ENCODE measurements at places on chromosomes 16 and 17. TPM values are rescaled to one million over a fixed set of nuclear protein-coding genes. Genes with fewer than 3 reads are reported as not detected.

DNA sequence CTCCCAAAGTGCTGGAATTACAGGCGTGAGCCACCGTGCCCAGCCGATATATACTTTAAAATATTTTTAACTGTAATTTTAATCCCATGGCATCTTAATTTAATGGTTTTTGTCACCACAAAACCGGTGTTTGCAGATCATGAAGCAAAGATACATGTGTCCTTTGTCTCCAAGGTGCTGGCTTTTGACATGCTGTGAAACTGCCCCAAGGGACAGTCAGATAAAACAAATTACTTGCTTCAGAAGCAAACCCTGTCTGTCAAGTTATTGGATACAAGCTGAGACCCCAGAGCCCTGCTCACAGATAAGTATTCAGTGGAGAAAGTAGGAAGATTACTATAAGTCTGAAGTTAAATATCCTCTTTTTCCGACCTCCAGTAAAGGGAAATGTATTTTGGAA lies 39.8 kb downstream of the ARL4D start:
- H3K27ac ChIP-seq, result no peak overlapping the region
- H3K36me3 ChIP-seq, result no peaks in the 10 kb centered on the region
- H3K4me3 ChIP-seq, result no peak overlapping the region
- H3K4me1 ChIP-seq, result no peaks in the 10 kb centered on the region
- no peak for DNase-seq

DNA sequence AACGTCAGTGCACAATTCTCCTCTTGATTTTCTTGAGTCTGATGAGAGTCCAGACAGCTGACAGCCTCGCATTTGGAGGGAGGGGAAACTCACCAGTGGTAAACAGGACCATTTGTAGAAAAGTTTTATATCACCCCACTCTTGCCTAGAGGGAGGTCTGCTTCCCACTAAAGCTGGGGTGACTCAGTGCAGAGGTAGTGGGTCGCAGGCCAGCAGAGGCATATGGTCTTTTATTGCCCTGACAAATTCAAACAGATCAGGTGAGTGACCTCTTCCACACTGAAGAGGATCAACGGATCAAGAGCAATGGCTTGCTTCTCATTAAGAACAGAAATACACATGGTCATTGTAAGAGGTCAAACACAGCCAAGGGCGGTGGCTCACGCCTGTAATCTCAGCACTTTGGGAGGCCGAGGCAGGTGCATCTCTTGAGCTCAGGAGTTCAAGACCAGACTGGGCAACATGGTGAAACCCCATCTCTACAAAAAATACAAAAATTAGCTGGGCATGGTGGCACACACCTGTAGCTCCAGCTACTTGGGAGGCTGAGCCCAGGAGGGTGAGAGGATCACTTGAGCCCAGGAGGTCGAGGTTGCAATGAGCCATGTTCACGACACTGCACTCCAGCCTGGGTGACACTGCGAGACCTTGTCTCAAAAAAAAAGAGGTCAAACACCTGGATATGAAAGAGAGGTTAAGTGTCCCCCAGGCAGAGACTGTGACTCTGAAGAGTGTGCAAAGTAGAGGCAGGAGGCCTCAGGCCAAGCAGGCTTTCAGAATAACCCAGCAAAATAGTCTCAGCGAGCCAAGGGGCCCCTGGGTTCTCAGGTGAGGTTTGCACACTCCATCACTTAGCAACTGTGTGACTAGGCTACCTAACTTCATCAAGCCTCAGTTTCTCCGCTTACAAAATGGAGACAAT lies 56.5 kb upstream of the ERN1 start:
- DNase-seq, result no peak
- H3K27me3 ChIP-seq, result no peaks in the 10 kb centered on the region
- H3K4me3 ChIP-seq, result no peak overlapping the region
- H3K4me1 ChIP-seq, result peaks cover 18% of the 10 kb centered on the region
- H3K27ac ChIP-seq, result no peak overlapping the region

DNA sequence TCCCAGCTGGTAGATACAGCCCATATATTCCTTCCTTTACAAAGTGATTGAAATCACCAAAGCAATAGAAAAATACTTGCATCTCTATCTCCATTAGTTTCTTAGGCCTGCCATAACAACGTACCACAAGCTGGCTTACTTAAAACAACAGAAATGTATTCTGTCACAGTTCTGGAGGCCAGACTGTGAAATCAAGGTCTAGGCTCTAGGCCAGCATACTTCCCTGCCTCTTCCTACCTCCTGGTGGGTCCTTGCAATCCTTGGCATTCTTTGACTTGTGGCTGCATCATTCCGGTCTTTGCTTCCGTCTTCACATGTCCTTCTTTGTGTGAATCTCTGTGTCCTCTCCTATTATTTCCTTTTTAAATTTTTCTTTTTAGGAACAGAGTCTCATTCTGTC lies 62.5 kb downstream of the ERCC4 start:
- no peaks in the 10 kb centered on the region for H3K27me3 ChIP-seq
- H3K4me3 ChIP-seq, result no peak overlapping the region
- H3K4me1 ChIP-seq, result no peaks in the 10 kb centered on the region
- H3K27ac ChIP-seq, result no peak overlapping the region

DNA sequence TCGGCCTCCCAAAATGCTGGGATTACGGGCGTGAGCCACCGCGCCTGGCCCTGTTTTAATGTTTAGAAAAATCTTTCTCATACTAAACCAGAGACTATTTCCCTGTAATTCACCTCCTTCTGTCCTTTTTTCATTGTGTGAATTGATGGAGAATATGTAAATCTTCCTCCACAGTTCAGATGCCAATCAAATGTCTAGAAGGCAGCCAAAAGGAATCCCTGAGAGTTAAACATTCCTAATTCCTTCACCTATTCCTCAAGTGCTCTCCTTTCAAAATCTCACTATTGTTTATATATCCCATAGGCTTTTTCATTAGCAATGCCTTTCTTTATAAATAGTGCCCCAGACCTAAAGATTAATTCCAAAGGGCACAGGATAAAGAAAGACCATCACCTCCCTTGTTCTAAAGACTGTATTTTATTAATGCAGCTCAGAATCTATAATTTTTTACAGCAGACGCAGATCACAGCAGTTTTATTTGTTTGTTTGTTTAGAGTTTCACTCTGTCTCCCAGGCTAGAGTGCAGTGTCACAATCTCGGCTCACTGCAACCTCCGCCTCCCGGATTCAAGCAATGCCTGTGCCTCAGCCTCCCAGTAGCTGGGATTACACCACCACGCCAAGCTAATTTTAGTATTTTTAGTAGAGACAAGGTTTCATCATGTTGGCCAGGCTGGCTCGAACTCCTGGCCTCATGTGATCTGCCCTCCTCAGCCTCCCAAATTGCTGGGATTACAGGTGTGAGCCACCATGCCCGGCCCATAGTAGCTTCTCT lies 30.5 kb downstream of the COPZ2 start:
- no peak overlapping the region for H3K4me3 ChIP-seq
- H3K36me3 ChIP-seq, result no peaks in the 10 kb centered on the region
- peaks cover 19% of the 10 kb centered on the region for H3K4me1 ChIP-seq
- H3K27ac ChIP-seq, result no peak overlapping the region
- peaks cover 39% of the 10 kb centered on the region for H3K27me3 ChIP-seq
- no peak for DNase-seq

Gene XYLT1
- total RNA-seq, result 15.7 TPM

GRCh38 chr16:18948372-18949020 lies 22.3 kb upstream of the SMG1 start:
- no peak overlapping the region for H3K27ac ChIP-seq
- H3K4me1 ChIP-seq, result peaks cover 25% of the 10 kb centered on the region
- DNase-seq, result no peak
- H3K4me3 ChIP-seq, result no peak overlapping the region

Gene C1QL1
- total RNA-seq, result 0.41 TPM

Gene ABCA5
- total RNA-seq, result 11.4 TPM

Gene MEFV
- 0.18 TPM for total RNA-seq

Gene ITGB3
- not detected for total RNA-seq

DNA sequence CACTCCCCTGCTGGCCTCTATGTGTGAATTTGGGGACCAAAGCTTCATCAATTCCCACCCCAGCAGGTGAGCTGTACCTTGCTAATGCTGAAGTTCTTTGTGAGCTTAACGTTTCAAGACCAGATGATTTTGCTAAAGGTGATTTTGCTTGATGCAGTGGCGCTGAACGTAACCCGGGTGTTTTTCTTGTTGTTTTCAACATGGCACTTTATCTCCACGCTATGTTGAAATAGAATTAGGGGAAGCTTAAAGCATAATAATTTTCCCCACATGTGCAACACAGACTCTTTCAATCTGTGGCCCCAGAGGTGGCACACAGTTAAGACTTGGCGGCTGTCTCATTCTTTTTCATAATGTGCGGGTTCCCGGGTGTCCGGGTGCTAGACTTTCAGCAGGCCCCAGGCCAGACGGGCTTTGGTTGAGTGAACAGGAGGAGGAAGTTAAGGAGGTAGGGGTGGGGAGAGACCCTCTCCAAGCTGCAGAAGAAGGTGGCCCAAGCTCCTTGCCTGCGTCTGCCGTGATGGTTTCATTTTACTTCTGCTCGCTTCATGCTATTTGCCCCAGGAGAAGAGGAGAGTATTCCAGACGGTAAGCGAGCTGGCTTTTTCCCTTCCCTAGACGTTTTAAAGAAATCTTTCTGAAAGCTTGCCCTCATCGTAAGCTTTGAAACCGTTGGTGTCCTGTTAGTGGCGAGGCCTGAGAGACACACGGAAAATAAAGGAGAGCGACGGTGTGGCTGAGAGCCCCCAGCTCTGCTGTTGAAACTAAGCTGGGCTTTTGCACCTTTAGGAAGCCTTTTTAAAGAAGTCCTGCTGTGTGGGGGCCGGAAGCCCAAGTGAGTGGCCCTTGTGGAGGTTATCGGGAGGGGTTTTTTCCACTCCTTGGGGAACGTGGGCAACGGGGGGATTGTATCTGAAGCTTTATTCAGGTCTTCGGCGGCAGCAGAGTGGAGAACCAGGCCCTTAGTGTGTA lies 4.2 kb downstream of the FOXC2 start:
- peaks cover 58% of the 10 kb centered on the region for H3K27me3 ChIP-seq
- no peak overlapping the region for H3K4me3 ChIP-seq
- H3K4me1 ChIP-seq, result no peaks in the 10 kb centered on the region
- H3K27ac ChIP-seq, result no peak overlapping the region
- H3K36me3 ChIP-seq, result no peaks in the 10 kb centered on the region
- DNase-seq, result no peak

DNA sequence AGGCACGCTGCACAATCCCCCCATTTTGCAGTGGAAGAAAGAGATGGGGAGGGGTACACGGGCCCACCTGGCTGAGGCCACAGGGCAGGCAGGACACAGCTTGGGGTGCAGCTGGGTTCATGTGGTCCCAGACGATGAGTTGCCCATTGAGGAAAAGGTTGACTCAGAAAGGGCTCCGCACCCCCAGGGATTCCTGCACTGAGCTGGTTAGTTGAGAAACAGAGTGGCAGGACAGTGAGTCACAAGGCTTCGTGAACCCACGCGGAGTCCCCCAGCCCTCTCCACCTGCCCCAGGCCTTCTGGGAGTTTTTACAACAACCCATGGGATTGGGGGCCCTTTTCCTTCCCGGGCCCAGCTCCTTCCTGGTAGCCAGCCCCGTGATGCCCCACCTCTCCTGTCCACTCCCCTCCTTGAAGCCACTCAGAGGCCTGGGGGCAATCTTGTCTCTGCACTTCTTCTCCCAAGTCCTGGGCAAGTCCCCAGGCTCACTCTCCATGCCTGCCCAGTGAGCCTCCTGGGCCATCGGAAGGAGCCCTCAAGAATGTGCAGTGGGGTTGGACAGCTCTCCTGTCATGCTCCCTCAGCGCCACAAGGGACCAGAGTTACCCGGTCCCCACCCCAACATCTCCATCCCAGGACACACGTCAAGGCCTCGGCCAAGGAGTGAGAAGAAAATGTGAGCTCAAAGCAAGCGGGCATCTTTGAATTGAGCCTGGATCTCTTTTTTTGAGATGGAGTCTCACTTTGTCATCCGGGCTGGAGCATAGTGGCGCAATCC lies 251.2 kb downstream of the PARN start:
- no peak for DNase-seq
- no peak overlapping the region for H3K4me3 ChIP-seq
- no peaks in the 10 kb centered on the region for H3K36me3 ChIP-seq
- H3K27me3 ChIP-seq, result no peaks in the 10 kb centered on the region

DNA sequence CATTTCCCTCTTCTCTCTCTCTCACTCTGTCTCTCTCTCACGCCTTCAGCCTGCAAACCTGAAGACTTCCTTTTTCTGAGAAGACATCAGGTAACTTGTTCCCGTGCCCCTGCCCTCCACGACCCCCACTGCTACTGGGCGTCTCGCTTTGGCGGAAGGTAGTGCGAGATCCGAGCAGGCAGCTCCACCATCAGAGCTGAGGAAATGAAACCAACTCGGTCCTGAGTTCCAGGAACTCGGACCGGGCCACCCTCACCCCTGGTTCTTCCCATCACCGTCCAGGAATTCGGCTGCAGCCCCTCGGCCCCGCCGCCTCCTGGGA lies 585 bp downstream of the MLKL start:
- DNase-seq, result peak; percentile 17
- H3K27me3 ChIP-seq, result no peaks in the 10 kb centered on the region
- peak overlapping the region; percentile 91 for H3K4me3 ChIP-seq

Gene NPIPB9
- total RNA-seq, result 4.0 TPM

Gene AARS1
- total RNA-seq, result 106 TPM

Gene TAC4
- not detected for total RNA-seq

- H3K27me3 ChIP-seq, result no peaks in the 10 kb centered on the region
- H3K4me1 ChIP-seq, result peaks cover 5% of the 10 kb centered on the region
- no peak for DNase-seq
- no peak overlapping the region for H3K4me3 ChIP-seq
- H3K36me3 ChIP-seq, result peaks cover 10% of the 10 kb centered on the region
These were observed 12.0 kb downstream of the SP2 start for GRCh38 chr17:47907932-47908562.

Gene HOXB13
- not detected for total RNA-seq

Gene ABCC3
- total RNA-seq, result not detected

DNA sequence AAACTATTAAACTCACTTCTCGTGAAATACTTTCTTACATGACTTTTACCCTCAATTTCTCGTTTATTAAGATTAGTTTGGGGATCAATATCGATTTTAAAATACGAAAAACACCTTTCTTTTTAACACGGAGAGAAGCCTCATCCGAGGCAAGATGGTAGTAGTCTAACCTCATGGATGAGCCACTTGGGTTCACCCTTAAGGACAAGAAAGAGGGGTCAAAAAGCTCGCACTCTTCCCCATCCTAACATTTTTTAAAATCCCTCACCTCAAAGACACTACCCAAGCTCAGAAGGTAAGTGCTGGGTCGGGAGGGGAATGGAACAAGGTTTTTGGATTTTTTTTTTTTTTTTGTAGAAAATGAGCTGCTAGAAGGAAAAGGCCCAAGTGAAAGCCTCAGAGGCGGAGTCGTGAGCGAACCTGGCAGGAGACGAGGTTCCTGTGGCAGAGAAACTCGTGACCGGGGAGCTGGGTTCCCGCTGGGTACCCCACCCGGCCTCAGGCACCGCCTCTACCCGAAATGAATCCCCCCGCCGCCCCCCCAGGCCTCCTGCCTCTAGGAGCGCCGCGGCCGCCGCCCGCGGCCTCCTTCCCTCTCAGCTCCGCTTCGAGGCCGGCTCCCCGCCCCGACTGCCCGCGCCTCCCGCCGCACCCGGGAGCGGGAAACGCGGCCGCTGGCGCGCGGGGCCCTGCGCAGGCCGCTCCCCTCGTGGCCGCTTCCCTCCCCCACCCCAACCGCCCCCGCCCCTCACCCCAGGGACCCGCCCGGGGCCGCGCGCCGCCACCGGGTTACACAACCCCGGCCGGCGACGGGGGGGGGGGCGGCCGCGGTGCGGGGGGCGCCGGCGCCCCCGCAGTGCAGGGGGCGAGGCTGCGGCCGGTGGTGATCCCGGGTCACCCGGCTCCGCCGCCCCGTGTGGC lies 1.6 kb downstream of the NUFIP2 start:
- H3K36me3 ChIP-seq, result peaks cover 49% of the 10 kb centered on the region
- H3K27ac ChIP-seq, result peak overlapping the region; percentile 87
- peak overlapping the region; percentile 99 for H3K4me3 ChIP-seq
- H3K27me3 ChIP-seq, result no peaks in the 10 kb centered on the region

- H3K27ac ChIP-seq, result no peak overlapping the region
- peak; percentile 53 for DNase-seq
- no peak overlapping the region for H3K4me3 ChIP-seq
- peaks cover 3% of the 10 kb centered on the region for H3K4me1 ChIP-seq
- H3K36me3 ChIP-seq, result peaks cover 6% of the 10 kb centered on the region
These were observed 14.5 kb upstream of the VWA3A start for GRCh38 chr16:22077700-22078313.

Measured in activated T-helper 2 cell treated with anti-CD3 and anti-CD28 coated beads, Interferon-gamma antibody, Interleukin-2, Interleukin-4, amounts not matched to agents 10 μg/mL and 5 μg/mL and 100 μg/mL, durations not matched to agents 14 hours and 24 hours and 36 hours (primary cell).